Heart right ventricle (tissue), 16 donors: ENCODE measurements at places on chromosomes 1 and 21. TPM values are rescaled to one million over a fixed set of nuclear protein-coding genes. Genes with fewer than 3 reads are reported as not detected.
A peak's percentile ranks its signal among the peaks of the same experiment; 100 is the strongest.

- DNase-seq, result no peak
Observed at GRCh38 chr1:208121813-208122364, 122.3 kb downstream of the PLXNA2 start.

GRCh38 chr21:40243685-40244084, 376.4 kb downstream of the PCP4 start:
- no peak for DNase-seq

DNA sequence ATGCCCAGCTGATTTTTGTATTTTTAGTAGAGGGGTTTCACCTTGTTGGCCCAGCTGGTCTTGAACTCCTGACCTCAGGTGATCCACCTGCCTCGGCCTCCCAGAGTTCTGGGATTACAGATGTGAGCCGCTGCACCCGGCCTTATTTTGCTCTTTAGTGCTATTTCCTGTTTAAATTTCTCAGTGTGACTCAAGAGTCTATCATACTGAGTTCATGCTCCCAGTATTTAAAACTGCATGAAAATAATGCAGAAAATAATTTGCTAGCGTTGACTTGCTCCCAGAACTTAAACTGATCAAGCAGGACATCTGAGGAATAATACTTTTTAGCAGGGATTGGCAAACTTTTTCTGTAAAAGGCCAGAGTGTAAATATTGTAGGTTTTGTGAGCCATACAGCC, 86.4 kb upstream of the C1orf21 start:
- no peak for DNase-seq

GRCh38 chr1:234841710-234842231, 231.8 kb upstream of the IRF2BP2 start:
- no peak for DNase-seq

DNA sequence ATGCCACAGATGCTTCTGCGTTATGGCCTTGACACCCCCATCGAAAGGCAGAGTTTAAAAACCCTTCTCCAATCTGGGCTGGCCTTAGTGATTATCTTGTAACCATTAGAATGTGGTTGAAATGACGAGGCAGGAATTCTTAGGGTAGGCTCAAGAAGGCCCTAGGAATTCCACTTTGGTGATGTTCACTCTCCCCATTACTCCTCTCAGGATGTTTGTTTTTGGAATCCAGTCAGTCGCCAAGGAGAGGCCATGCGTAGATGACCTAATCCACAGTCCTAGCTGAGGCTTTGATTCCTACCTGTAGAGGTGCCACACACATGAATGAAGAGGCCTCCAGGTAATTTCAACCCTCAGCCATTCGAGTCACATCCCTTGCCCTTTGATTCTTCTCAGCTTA, 318.2 kb downstream of the NEGR1 start:
- DNase-seq, result no peak

Gene FCAMR
- not detected for polyA plus RNA-seq

- peak; percentile 28 for DNase-seq
Observed at GRCh38 chr1:30109853-30110252, 613.5 kb downstream of the MATN1 start.

DNA sequence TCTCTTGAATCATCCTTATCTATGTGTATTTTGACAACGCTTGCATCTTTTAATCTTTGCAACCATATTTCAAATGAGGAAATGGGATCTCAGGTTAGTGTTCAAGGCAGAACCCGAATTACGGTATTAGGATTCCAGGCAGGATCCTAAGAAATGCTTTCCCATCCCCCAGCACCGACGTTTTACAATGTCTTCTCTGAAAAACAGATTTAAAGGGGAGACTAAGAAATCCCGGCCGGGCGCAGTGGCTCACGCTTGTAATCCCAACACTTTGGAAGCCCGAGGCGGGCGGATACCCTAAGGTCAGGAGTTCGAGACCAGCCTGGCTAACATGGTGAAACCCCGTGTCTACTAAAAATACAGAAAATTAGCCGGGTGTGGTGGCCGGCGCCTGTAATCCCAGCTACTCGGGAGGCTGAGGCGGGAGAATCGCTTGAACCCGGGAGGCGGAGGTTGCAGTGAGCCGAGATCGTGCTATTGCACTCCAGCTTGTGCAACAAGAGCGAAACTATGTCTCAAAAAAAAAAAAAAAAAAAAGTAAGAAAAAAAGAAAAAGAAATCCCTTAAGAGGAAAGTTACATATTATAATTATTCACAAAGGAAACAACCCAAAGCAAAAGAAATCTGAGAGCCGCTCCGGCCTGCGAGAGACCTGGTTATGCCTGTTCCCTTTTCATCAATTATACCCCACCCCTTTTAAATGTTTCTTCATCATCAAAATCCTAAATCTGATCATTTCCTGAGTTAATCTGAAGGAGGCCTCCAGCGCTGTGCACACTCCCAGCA, 801 bp upstream of the GORAB start:
- peak; percentile 16 for DNase-seq

GRCh38 chr1:72023063-72023930, 259.0 kb downstream of the NEGR1 start:
- no peak for DNase-seq

DNA sequence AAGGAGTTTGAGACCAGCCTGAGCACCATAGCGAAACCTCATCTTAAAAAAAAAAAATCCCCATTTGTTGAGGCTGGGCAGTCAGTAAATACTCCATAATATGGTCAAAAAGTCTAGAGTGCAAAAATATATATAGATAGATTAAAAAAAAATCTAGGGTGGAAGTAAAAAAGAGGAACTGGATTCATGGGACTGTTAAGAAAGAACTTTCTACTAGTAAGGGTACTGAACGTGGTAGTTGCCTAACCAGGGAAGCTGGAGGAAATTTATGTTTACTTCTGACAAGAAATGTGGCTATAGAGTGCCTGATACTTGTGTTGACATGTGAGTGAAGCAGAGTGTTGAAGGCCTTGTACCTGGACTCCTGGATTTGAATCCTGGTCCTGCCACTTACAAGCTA, 265.9 kb upstream of the FAM78B start:
- no peak for DNase-seq

DNA sequence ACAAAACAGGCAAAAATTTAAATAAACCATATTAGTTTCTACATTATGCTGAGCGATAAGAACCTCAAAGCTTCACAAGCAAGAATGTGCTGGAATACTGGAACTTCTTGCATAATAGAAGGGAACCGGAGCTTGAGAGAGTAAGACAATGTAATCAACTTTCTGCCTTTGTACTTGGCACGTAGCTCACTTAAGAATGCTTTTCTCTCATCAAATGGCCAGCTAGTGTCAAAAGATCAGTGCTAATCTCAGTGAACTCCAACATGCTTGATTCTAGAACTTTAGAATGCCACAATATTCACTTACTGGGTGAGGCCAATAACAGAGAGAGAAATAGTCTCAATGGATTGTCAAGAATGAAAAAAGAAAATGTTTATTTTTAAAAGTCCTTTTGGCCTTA, 486.1 kb upstream of the LRRC7 start:
- DNase-seq, result no peak

Gene OR6K3
- not detected for polyA plus RNA-seq

- DNase-seq, result no peak
Observed at GRCh38 chr1:93614986-93615581, 66.6 kb downstream of the BCAR3 start.

GRCh38 chr1:205547936-205548827, 43.7 kb downstream of the CDK18 start:
- no peak for DNase-seq

DNA sequence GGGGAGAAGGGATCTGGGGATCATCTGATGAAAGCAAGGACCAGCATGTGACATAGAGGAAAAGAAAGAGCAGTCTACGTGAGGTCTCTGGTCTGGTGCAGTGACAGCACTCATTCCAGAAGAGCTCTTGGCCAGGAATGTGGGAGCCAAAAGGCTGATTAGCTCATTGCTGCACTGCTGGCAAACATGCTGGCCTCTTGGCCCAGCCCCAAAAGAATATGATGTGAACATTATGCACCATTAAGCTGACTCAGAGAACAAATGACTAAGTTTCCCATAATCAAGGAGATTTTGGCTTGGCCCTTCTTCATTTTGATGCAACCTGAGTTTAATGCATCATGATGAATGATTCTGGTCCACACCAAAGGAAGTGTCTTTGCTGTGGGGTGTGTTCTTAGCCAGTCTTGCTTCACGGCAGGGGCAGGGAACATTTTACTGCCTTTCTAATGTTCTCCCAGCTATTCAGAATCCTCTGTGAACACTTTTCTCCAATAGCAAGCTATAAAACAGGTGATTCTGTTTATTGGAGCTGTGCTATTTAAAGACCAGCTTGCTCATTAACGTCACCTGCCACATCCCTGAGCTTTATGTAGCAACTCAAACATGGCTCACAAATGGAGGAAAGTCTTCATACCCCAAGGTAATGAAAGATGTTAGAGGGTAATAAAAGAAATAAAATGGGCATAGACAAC, 55.1 kb downstream of the PCBP3 start:
- DNase-seq, result peak; percentile 48

GRCh38 chr1:225771661-225772322, 5.8 kb upstream of the SRP9 start:
- no peak for DNase-seq

GRCh38 chr1:119948342-119949214, 52.3 kb upstream of the ADAM30 start:
- DNase-seq, result peak; percentile 79

DNA sequence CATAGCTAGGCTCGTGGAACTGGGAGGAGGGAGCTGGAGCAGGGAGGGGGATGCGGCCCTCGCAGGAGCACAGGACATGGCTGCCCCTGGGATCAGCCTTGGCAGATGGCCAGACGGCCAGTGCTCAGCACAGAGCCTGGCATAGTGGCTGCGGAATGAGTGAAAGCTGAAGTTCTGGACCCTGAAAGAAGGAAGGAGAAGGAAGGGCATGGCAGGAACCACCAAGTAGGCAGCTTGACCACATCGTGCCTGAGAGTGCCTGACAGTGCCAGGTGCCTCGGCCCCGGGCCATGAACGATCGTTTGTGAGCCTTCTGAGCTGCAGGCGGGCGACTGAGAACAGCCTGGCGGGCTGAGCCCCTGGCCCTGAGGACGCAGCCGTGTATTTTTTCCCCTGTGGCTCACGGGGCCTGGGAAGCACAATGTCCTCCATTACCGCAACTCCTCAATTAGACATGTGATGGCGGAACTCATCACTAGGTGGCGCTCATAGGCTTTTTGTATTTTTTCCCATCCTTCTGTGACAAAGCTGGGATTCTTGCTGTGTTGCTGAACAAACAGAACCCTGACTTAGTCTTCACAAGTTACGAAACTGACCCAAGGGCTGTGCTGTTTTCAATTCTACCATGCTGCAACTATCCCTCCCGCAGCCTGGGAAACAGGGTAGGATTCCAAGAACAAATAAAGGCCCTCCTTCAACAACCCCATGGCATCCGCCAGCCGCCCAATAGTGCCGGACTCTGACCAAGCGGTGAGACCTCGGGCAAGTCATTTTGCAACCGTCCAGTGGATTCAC, 29.9 kb upstream of the TMEM61 start:
- DNase-seq, result peak; percentile 74

GRCh38 chr1:52603630-52604029, 1.5 kb downstream of the GPX7 start:
- DNase-seq, result no peak

Gene NUDT4B
- 8.1 TPM for polyA plus RNA-seq

Gene PTTG1IP
- 172 TPM for polyA plus RNA-seq

- no peak for DNase-seq
Observed at GRCh38 chr1:21671915-21672314, 2.8 kb upstream of the RAP1GAP start.

DNA sequence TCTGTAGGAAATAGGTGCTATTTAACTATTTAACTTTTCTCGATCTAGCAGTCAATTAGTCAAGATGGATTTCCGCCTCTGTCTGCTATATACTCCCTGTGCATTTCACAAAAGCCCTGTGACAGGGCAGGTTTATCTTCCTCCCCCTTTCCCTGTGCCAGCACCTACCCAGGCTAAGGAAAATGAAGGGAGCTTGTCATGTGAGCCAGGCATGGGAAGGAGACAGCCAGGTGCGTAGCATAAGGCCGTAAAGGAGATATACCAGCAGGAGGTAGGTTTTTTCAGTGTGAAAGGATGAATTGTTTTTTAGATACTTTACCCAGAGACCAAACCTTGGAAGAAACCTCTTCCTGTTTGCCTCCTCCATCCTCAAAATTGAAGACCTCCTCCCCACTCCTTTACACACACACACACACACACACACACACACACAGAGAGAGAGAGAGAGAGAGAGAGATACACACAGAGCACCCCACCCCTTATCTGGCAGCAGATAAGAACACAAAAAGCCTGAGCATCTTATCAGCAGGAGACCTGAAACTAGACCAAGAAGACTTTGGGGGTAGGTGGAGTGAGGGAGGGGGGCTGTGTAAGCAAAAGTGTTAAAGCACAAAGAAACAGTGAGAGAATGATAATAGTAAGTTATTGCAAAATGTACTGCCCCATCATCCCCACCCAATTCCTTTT, 12.0 kb upstream of the TARBP1 start:
- DNase-seq, result no peak

- no peak for DNase-seq
Observed at GRCh38 chr1:115492019-115492595, 149.7 kb upstream of the VANGL1 start.

Gene GPR61
- not detected for polyA plus RNA-seq

- DNase-seq, result no peak
Observed at GRCh38 chr1:178682429-178682828, 42.6 kb upstream of the RALGPS2 start.

DNA sequence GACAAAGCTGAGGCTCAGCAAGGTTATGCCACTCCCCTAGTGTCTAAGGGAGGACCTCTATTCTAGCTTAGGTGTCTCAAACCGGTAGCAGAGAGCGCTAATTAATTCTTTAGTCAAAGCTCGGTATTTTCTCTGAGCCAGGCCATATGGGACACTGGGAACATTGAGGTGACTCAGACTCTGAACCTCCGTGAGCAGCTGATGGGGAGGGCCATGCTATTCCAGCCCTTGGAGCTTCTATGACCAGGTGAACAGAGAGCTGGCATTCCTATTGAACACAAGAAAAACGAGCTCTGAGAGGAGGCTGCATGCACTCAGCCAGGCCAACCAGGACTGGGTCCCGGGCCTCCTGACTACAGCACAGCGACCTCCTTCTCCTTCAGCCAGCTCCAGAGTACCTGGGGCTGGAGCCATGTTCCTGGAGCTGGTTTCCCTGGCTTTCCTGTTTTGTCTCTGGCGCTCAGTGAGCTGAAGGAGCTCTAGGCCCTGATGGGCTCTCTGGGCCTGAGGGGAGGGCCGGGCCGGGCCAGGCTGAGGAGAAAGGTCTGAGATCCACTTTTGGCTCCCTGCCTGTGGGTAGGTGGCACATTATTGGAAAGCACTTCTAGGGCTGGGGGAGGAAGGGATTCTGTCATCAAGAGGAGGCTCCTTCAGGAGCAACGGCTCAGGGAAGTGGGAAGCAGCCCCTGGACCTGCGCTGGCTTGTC, 37.0 kb downstream of the SLC9A1 start:
- no peak for DNase-seq

GRCh38 chr1:208595745-208596144, 351.6 kb upstream of the PLXNA2 start:
- no peak for DNase-seq

GRCh38 chr1:166139735-166140134, 27.1 kb downstream of the FAM78B start:
- no peak for DNase-seq
